Activated CD8-positive, alpha-beta memory T cell treated with anti-CD3 and anti-CD28 coated beads for 4 hours (primary cell): ENCODE measurements at places on chromosomes 4 and X.

DNA sequence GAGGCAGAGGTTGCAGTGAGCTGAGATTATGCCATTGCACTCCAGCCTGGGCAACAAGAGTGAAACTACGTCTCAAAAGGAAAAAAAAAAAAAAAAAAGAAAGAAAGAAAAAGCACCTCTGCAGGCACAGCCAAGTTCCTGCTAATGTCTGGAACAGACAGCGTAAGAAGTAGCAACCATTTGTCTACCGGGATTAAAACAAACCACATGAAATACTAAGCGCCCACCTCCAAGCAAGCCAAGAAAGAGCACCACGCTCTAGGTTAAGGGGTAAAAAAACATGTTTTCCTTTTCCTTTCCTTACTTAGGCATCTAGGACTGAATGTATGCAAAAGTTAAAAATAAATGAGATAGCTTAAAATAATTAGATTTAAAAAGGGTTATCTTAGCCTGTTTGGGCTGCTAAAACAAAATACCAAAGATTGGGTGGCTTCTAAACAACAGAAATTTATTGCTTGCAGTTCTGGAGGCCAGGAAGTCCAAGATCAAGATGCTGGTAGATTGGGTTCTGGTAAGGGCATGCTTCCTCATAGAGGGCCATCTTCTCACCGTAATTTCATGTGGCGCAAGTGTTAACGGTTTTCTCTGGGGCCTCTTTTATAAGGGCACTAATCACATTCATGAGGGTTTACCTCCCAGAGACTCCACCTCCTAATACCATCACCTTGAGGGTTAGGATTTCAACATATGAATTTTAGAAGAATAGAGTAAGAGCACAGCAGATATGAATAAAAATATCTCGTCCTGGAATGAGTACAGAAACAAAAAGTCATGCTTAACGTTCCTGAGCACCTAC lies 12.3 kb downstream of the GPC4 start:
- DNase-seq, result no peak

DNA sequence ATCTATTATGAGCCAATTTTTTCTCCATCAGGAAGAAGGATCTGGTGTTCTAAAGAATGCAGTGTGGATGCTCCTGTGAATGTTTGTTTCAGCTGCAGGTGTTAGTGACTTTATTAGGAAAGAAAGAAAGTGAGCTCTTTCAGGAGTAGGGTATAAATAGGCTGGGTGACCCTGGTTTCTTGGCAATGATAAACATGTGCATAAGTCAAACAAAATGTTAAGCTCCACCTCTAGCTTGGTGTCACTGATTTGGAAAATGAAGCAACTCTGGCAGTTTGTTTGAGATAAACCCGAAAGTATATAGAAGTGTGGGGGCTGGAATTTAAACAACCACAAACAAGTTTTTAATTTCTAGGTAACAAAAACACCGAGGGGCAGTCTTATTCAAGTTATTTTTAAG lies 152.3 kb downstream of the COL4A6 start:
- DNase-seq, result no peak

GRCh38 chrX:637660-638481 lies 7.3 kb downstream of the SHOX start:
- no peak for DNase-seq

- DNase-seq, result no peak
Observed at GRCh38 chrX:153935326-153935851, 552 bp upstream of the NAA10 start.

DNA sequence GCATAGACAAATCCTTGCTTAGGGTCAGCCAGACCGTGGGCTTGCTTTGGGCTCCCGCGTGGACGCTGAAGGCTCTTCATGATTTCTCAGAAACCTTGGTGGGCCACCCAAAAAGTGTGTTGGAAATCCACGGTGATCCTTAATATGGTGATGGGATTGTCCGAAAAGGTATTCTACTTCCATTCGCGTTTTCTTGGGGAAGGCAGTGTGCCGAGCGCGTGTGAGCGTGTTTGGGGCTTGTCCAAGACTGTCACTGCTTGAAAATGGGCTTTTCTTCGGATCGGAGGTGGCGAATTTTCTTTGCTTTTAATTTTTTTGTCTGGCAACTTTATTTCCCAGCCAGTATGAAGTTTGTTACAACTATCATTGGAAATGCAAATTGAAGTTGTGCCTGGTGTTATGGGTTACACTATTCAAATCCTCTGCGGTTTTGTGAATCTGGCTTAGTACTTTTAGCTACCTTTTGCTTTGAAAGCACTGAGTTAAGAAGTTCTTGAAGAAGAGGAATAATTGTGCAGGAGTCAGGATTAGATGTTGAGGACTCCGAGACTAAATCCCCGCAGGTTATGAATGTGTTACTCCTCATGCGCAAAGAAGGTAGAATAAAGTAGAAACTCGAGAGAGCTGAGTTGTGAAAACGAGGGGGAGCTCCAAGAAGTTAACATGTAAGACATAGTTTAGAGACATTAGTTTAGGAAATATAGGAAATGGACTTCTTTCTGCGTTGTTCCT lies 3.2 kb downstream of the SPRY1 start:
- DNase-seq, result no peak

GRCh38 chr4:118357601-118358000 lies 4.8 kb upstream of the PRSS12 start:
- no peak for DNase-seq

- no peak for DNase-seq
Observed at GRCh38 chr4:103097112-103097511, 2.5 kb downstream of the BDH2 start.

DNA sequence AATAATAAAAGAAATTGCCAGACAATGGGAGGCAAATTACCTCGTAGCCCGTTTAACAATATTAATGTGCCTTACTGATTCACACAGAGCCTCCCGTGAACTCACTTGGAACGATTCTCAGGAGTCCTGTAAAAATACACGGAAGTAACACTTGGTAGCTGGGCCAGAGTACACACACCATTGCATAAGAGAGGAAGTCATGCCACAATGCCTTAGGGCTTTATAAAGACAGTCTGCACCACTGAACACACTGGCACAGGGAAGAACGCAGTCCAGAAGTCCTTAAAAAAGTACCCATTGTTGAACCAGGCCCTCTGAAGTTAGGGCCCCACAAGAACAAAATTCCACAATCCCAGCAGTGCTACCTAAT lies 15.1 kb downstream of the SLC2A9 start:
- no peak for DNase-seq

DNA sequence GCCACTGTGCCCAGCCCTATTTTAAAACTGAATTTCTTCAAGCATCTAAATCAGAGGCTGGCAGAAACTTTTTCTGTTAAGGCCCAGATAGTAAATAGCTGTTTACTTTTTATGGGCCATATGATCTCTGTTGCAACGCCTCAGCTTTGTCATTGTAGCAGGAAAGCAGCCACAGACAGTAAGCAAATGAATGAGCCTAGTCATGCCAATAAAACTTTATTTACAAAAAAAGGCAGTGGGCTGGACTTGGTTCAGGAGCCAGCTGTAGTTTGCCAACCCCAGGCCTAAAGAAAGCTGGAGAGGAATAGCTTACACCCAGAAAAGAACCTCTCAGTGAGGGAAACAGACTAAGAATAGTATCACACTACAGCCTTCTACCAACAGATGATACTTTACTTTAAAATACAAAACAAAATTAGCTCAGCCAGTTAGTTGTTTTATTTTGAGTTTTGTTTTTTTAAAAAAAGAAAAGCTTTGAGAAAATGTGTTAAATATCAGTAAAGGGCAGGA lies 25.5 kb downstream of the CHST7 start:
- DNase-seq, result no peak

- no peak for DNase-seq
Observed at GRCh38 chr4:142081025-142081424, 444.6 kb downstream of the IL15 start.

- no peak for DNase-seq
Observed at GRCh38 chr4:140884431-140885058, 128.4 kb upstream of the TBC1D9 start.

DNA sequence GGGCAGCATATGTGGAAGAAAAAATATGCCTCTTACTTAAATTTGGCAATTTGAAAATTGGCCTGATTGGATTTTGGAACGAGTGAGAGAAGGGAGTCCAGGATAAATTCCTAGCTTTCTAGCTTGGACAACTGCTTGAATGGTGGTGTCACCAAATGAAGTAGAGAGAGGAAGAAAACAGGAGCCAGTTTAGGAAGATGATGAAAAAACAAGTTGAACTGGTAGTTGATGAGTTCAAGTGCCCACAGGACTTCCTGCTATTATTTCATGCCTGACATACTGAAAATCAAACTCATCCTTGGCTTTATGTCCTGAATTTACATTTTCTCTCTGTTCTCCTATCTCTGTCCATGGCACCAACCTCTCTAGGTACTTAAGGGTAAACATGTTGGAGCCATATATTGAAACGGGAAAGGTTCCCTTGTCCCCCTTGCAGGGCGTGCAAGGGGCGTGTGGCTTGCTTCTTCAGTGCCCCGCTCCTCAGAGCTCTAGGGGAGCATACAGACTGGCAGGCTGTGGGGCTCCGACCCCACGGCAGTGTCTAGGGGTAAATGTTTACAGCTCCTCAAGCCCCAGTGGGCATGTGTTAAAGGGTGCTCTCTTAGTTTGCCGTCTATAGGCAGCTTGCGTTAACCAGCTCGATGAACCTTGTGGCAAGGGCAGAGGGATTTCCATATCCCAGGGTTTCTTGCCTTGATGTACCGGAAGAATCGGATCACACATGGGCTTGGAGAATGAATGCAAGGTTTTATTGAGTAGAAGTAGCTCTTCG lies 250.7 kb upstream of the PGRMC2 start:
- DNase-seq, result no peak

DNA sequence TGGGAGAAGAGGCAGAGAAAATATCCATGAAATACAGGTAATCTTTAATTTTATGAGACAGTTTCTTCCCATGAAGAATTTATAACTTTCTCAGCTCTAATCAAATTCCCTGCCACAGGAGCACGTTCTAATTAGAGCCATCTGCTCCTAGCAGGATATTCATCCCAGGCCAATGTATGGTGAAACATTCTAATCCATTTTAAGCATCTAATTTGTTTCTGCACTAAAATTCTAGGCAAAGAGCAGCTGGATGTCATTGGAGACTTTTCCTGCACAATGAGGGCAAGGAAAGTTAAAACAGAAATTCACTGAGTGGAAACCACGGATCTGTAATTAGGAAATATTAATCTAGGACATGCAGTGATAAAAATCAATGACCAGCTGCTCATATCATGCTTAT lies 107.7 kb upstream of the ZFP42 start:
- DNase-seq, result no peak

GRCh38 chrX:79630033-79631009 lies 263.2 kb upstream of the ITM2A start:
- DNase-seq, result no peak

GRCh38 chr4:109424093-109424841 lies 9.3 kb upstream of the SEC24B start:
- DNase-seq, result no peak

GRCh38 chr4:10066670-10067651 lies 45.7 kb upstream of the SLC2A9 start:
- DNase-seq, result no peak

DNA sequence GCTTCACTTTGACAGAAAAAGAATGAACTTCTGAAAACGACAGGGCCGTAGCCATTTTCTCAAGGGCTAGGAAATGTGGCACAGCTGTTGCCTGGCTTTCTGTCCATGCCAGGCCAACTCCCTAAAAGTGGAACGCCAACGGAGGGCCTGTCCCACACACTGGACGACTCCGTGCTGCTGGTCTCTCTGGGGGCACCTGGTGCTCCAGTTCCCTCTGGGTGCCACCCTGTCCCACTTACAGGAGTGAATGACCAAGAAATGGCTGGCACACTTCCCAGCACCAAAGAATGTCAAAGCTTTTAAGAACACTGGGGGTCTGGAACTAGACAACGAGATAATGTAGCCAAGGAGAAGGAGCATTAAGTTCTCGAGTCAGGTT lies 40.9 kb downstream of the GATB start:
- DNase-seq, result no peak

- no peak for DNase-seq
Observed at GRCh38 chrX:48676893-48677270, 6.7 kb upstream of the WAS start.

- no peak for DNase-seq
Observed at GRCh38 chrX:29535212-29536162, 679.9 kb upstream of the MAGEB2 start.

GRCh38 chrX:47244676-47245075 lies 11.9 kb downstream of the USP11 start:
- DNase-seq, result no peak

DNA sequence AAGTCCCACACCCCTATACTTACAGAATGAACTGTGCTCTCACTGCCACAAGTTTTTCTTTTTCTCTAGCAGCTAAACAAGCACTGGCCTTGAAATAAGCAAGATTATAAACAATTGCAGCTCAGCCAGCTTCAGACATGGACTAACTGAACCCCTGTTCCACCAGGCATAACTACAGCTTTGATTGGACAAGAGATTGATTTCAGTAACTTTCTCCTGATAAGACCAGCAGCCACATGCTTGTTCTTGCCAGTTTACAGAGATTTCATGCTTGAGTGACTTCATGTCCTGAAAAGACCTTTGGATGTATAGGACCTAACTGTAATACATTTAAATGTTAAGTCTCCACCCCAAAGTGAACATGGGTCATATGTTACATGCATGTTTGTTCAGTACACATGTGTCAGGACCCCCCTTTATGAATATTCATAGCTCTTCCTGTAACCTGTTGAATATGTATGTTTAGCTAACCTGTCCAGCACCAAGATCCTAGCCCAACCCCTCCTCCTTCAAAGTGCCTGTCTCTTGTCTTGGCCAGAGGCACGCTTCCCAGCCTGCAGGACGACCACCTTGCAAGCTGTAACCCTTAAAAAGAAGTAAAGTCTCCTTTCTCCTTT lies 27.9 kb downstream of the ZNF275 start:
- DNase-seq, result no peak

DNA sequence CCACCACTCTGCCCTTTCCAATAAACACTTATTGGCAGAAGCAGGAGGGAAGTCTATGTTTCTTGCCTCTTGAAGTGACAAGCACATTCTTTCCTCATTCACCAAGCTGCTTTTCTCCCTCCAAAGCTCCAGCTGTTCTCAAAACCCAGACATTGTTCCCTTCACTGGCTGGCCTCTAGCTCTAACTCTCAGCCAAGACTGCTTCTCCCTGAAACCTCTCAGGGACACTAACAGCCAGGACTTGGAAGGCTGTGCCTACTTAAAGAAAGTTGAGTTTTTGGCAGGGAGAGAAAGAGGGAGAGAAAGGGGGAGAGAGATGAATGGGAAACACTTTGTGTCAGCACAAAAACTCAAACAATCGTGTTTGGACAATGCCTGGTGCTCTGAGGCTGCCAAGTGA lies 99.5 kb downstream of the COX18 start:
- DNase-seq, result no peak

- no peak for DNase-seq
Observed at GRCh38 chrX:18995221-18995620, 11.3 kb upstream of the PHKA2 start.

GRCh38 chrX:111284631-111285293 lies 14.5 kb upstream of the CAPN6 start:
- DNase-seq, result no peak
